ENCODE measurements at places on chromosomes 4 and X. TPM values are rescaled to one million over a fixed set of nuclear protein-coding genes. Genes with fewer than 3 reads are reported as not detected.

SAGE1 gene
- total RNA-seq: not detected

MEPE gene
- total RNA-seq: not detected

AKAP14 gene
- total RNA-seq: not detected

SPANXN3 gene
- not detected for total RNA-seq

GRCh38 chr4:95572304-95572991, 23.7 kb upstream of the UNC5C start:
- DNase-seq: peak; percentile 60

GRCh38 chr4:180840142-180840541, 1403.1 kb upstream of the TENM3 start:
- no peak for DNase-seq

GRCh38 chrX:18036394-18036793, 175.3 kb upstream of the RAI2 start:
- no peak for DNase-seq

GRCh38 chrX:21806691-21807090, 32.7 kb upstream of the MBTPS2 start:
- no peak for DNase-seq

GRCh38 chr4:29066861-29067260, 1653.3 kb upstream of the PCDH7 start:
- no peak for DNase-seq

DNA sequence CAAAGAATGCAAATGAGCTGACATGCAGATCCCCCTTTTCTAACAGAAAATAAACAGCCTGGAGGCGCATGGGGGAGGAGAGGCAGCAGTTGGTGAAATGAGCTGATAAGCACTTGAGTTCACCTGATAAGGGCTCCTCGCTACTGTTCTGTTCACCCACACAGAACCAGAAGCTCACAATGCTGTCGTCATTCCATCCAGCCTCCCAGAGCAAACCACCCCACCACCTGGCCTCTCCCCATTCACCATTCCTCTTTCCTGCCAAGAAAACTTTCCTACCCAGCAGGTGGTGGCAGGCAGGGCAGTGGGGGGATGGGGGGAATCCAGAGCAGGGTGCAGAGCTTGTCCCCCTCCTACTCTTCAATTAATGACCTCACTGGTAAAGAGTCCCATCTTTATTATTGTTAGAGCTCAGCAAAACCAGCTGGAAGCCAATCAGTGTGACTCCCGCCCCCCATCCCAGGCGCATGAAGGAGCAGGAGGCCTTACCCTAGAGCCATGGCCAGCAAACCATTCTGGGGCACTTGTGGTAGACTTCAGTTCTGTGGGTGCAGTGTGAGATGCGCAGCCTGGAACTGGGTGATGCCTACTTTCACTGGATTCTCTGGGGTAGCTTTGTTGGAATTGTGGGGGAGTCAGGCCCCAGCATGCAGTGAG, 350.3 kb downstream of the ZIC3 start:
- DNase-seq: no peak

- DNase-seq: peak; percentile 86
Measured at GRCh38 chrX:16946361-16946964, at the start of gene REPS2. Gene REPS2 (plus strand): TSS chrX:16946658. CDS start chrX:16946862, 204 bp downstream.

- DNase-seq: no peak
Measured at GRCh38 chr4:18846313-18846712, 824.8 kb upstream of the LCORL start.
